ENCODE measurements at places on chromosomes 6 and 20. TPM values are rescaled to one million over a fixed set of nuclear protein-coding genes. Genes with fewer than 3 reads are reported as not detected.

The UBE2C gene
- 1.4 TPM for total RNA-seq

The COL21A1 gene
- 1.2 TPM for total RNA-seq

- no peak for DNase-seq
Measured at GRCh38 chr20:32440758-32441078, 82.6 kb downstream of the ASXL1 start.

DNA sequence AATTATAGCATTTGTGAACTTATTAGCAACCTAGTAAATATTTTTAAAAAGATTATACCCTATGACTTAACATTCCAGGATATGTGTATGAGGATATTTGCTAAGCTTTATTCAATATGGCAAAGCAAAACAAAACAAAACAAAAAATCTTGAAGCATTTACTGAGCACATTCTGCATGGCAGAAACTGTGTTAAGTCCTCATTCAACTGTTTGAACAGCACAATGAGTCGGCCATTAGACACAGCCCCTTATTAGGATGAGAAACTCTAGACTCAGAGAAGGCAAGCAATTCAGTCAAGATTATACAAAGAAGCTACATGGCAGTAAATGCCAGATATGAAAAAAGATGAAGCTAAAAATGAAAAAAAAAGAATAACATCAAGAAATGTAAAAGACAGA is 70.1 kb upstream of the IYD start:
- DNase-seq: no peak

DNA sequence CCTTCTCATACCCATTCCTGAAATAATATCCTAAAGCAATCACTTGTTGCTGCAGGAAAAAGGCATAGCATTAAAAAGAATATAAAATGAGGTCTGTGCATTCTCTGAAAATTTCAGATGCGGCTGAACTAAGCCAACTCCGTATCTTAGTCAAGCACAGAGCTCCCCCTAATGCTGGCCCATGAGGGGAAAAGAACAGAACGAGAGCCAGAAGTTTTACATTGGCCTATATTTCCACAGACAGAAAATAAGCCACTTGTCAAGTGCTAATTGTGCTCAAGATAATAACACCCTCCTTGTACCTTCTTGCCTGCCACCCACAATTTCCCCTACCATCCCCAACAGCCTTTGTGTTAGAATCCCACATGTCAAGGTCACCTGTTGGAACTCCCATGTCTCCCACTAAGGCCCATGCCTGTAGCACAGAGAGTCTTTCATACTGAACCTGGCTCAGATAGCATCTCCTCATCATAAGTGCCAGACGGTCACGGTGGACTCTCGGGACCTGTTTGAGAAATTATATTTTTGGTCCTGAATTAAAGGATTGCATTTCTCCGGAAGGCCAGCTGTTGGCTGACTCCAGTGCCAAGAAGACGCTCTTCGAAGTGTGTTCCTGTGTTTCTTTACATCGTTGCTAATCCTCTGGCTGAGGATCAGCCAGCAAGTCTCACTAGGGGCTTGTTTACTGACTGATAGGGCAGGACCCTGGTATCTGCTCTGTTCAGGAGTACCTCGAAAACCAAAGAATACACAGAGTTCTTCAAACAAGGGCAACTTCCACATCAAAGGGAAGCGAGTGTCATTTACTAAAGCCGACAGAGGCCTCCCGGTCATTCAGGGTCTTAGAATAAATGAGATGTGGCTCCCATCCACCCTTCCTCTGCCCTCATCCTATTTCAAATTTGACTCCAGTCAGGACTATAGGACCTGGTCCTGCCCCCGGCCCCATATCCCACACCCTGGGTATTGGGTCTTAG is 183.4 kb upstream of the FBXL4 start:
- no peak for DNase-seq

DNA sequence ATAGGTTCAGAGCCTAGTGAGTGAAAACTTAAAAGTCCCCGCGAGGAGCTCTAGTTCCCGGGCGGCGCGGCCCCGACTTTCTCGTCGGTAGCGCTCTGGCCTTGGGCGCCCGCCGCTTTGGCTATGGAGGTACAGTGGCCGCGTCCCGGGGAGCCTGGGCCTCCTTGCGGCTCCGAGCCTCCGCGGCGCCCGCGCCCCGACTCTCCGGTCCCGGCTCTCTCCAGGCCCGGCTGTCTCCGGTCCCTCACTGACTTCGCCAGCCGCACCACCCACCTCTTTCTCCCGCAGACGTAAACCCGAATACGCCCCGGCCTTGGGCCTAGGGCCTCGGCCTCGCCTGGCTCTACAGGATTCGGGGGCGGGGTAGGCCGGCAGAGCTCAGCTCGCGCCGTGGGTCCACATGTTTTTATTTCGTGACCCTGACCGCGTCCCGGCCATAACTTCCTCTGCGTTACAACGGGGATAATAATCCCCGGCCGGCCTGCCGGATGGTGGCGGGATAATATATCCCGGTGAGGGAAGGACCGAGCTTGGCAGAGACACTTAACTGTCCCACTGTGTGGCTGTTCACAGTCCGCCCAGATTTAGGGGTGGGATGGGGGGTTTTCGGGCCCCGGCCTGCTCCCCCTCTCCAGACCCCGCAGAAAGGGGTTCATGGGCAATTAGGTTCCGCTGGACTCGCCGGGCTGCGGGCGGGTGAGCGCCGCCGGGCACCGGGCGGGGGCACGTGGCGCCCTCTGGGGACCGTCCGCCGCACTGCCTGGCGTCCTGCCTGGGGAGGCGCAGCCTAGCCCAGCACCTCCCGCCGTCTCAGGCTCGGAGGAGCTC is 10.0 kb upstream of the TBX18 start:
- no peak for DNase-seq

All from omental fat pad (tissue), 4 donors.